Esophagus mucosa (tissue), 1 donor: ENCODE measurements at places on chromosomes 2 and 18.

DNA sequence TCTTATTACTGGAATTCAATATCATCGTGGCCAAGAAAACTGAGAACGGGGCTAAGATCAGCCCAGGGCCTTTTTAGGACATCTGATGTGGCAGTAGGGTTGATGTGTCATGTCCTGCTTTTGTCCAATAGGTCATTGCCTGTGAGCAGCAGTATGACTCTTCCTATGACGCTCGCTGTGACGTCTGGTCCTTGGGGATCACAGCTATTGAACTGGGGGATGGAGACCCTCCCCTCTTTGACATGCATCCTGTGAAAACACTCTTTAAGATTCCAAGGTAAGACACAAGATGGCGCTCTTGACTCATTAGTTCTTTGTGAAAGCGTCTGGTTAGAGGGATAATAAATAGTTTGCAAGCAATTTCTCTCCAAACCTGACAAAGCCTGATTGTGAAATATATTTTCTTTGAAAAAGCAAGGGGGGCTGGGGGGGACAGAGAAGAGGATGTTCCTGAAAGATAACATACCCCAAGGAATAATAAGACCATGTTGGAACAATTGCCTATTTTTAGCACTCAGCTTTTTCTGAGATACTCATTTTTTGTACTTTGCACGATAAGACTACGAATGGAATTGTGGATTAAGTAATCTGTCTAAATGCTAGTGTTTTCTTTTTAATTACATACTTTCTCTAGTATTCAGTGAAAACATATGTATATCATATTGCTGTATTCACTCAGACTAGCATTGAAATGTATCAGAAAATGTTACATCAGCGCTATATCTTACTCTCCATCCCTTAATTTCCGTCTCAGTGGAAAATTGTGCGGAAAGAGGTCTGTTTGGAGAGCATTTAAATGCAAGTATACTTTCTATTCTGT, 58.1 kb downstream of the MYO3B start:
- no peak for ATAC-seq

DNA sequence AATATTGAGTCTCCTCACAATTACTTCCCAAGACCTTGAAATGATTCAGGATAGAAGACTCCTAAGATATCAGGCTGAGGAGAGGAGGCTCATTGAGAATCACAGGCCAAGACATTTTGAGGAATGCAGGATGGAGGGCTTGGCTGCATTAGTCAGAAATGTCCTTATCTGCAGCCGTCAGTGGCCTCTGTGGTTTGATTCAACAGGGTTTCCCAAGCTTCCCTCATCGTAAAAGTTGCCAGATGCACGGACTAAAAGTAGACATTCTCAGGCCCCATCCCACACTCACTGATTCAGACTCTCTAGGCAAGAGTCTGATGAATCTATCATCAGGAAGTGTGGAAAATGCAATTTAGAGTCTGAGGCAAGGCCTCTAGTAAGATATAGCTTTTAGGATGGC, 34.0 kb upstream of the TMEM178A start:
- no peak for ATAC-seq

DNA sequence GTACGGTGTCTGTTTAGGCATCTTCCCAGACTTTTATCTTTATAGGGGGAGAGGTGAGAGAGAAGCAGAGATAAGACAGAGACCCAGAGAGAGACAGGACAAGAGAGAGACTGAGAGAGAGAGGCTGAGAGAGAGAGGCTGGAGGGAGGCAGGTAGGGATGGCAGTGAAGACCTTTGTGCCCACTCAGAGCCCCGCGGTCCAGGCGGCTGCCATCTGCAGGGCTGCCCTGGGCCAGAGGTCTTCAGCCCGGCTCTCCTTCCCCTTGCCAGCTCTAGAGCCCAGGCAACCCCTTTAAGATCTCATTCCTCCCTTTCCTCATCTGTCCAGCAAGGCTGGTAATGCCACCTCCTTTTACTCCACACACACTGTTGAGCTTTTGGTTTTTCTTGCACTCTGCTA, 610.0 kb downstream of the GALR1 start:
- no peak for ATAC-seq

GRCh38 chr2:85792783-85793441, 39.1 kb downstream of the ATOH8 start:
- ATAC-seq = no peak

DNA sequence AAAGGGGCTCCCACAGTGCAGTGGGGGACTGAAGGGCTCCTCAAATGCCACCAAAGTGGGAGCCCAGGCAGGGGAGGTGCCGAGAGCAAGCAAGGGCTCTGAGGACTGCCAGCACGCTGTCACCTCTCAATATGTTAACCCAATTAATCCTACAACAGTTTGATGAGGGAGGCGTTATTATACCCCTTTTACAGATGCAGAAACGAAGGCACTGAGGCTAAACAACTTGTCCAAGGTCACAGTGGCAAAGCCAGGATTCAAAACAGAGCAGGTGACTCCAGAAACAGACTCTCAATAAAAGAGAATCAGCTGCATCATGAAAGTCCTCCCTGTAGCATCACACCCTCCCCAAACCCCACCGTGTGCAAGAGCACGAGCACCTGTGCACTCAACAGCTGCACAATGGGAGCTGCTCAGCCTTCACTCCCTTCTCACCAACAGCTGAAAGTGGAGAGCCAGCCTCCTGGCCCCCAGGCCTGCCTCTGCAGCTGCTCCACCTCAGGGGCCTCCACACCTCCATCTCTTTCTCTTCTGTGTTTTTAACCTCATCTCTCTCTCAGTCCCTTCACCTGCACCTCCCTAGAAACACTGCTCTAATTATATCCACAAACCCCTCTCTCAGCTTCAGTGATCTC, 8.1 kb downstream of the NPC1 start:
- no peak for ATAC-seq

DNA sequence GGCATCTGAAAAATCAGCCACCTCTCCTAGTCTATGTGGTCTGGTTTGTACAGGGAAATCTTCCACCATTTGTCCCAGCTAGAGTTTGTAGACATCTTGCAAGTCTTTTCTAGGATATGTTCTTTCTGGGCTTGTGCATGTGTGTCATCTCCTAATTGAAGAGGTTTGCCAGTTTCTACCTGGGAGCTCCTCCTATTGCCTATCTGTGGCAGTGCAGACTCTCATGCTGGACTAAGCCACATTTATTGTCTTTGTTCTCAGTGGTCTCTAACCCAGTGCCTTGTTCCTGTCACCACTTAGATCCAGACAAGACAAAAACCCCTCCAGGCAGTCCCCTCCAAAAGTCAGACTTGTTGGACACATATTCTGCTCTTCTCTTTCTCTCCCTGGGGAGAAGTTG, 72.0 kb upstream of the MRPS9 start:
- no peak for ATAC-seq

DNA sequence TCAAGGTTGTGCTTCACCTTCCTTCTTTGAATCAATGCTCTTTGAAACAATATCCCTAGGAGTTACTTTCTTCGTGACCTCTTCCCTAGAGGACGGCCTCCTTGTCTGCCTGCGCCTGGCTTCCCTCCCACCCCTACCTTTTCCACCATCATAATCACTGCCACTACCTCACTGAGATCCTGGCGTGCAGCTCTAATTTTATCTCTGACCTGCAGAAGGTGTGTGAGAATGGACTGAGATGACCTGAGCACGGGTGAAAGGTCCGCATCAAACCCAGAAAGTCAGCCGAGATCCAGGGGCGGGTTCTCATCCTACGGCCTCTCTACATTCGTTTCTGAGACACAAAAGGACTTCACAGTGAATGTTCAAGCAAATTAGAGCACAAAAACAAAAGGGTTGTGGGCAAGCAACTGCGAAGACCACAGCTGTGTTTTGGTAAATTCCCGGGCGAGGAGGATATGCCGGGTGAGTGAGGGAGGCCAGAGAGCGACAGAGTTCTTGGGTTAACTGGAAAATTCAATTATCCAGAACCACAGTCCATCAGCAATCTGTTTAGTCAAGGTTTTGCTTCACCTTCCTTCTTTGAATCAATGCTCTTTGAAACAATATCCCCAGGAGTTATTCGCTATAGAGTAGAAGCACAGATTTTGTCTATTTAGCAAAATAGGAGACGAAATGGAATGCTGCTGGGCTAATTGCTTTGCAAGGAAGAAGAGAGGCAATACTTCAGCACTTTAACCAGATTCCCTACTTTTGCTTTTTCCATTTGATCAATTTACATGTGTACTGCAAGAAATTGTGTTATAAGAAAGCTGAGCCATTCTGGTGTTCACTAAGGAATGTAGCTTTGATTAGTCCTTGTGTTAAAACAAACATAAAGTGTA, 212.6 kb downstream of the ACKR3 start:
- no peak for ATAC-seq

- peak; percentile 93 for ATAC-seq
These were observed 23.5 kb downstream of the MARCHF4 start for GRCh38 chr2:216348756-216349308.

- ATAC-seq = no peak
These were observed 122.7 kb downstream of the XRCC5 start for GRCh38 chr2:216231867-216232266.

DNA sequence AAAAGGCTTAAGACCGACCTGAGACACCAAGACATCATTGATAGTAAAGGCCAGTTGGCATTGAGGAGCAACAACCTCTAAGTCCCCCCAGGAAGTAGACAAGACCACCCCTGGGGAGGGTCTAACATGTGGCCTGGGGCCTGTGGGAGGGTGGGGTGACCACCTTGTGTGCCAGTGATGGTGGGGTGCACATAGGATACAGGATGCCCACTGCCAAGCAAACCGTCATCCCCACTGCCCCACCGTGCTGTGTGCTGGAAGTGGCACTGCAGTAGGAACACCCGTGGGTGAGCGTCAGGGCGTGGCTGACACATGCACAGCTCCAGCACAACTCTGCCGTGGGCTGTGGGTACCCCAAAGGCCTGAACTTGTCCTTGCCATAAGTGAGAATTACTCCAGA, 84.3 kb upstream of the LGALSL start:
- ATAC-seq = no peak
